ENCODE measurements at places on chromosomes 1 and 21.
A peak's percentile ranks its signal among the peaks of the same experiment; 100 is the strongest.

GRCh38 chr1:101236516-101237228 lies at the start of gene S1PR1:
Gene S1PR1, plus strand, starts transcription at chr1:101237019. Its CDS starts 1,966 bp downstream, at chr1:101238985.
- DNase-seq, result peak; percentile 52

GRCh38 chr1:42420911-42421585 lies 34.8 kb downstream of the ZMYND12 start:
- DNase-seq, result peak; percentile 78

GRCh38 chr1:98706173-98706843 lies 44.8 kb downstream of the SNX7 start:
- peak; percentile 5 for DNase-seq

- DNase-seq, result peak; percentile 44
These were observed 15.9 kb downstream of the DUSP10 start for GRCh38 chr1:221725735-221726672.

- DNase-seq, result no peak
These were observed 252.7 kb downstream of the TTLL7 start for GRCh38 chr1:83746234-83746633.

GRCh38 chr1:19529664-19530063 lies 44.3 kb upstream of the CAPZB start:
- DNase-seq, result no peak

DNA sequence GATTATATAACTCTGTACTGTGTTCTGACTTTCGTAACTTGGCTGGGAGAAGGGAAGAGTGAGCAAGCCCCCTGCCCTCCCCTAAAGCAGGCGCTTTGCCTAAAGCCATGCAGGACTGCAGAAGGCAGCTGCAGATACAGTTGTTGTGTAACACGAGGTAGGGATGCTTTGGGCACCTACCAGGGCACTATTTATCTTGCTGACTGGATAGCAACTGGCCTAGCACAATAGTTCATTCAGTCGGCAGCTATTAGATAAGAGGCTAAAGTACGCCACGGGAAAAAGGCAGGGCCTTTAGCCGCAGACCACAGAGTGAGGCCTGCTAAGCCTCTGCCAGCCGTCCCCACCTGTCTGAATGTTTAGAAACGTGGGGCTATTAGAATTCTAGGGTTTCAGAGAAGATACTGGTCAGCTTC lies 80.9 kb downstream of the TTC3 start:
- DNase-seq, result peak; percentile 27

- no peak for DNase-seq
These were observed 233.2 kb upstream of the PBX1 start for GRCh38 chr1:164325786-164326185.

DNA sequence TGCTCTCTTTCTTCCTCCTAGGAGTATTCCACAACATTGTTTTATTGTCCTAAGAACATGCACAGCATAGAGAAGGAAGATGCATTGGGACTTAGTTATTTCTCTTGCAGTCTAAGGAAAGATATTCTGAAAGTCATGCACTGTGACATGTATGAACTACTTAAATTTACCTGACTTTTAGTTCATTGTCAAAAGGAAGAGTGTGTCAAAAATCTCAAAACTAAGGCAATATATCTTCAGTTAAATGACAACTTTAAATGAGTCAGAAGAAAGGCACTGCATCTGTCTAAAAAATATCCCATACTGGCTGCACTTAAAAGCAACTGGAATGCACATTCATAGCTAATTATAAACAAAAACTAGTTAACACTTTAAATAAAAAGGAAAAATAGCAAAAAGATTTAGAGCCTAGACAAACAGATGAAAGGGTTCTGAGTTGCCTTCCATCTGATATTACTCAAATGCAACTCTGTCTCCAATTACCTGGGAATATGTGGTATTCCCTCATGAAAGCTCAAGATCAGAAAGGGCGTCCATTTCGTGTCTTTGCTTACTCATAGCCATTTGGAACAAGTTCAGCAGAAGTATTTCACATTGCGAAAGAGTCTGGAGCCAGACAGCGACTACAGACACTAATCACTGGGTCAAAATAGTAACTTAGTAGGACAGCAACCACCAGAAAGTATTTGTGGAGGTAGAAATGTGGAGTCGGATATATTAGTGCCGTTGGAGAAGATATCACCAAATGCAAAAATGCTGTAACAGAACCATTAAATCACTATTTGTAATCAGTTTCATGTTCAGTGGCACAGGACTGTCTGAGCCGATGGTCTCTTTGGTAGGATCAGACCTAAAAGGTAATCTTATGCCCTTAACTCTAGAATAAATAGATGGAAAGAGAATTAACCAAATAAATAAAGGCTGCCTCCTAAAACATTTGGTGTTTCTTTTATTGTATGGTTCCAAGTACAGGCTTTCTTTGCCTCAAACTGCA lies 225.7 kb downstream of the GREM2 start:
- peak; percentile 84 for DNase-seq

- peak; percentile 58 for DNase-seq
These were observed 49.8 kb downstream of the BCAR3 start for GRCh38 chr1:93631626-93632365.

GRCh38 chr1:22056936-22057335 lies 4.4 kb downstream of the CDC42 start:
- no peak for DNase-seq

- DNase-seq, result peak; percentile 95
These were observed 42.1 kb upstream of the SRP9 start for GRCh38 chr1:225735252-225736149.

- peak; percentile 25 for DNase-seq
These were observed 7.5 kb downstream of the COL9A2 start for GRCh38 chr1:40309374-40310128.

GRCh38 chr1:174967845-174968705 lies 31.7 kb upstream of the CACYBP start:
- DNase-seq, result no peak

DNA sequence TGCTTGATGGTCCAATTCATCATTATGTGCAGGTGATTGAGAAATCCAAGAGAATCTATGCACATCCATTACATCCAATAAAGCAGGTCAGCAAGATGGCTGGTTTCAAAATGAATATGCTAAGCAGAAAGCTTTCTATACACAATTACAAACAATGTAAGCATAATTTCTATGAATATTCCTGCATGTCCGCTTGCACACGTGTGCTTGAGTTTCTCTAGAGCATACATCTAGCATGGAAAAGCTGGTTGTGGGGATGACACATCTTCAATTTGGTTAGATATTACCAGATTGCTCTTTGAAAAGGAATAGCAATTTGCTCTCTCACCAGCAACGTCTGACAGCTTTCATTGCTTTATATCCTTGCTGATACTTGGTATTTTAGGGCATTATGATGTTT lies 160.4 kb upstream of the HMGB4 start:
- DNase-seq, result no peak
